ENCODE measurements at places on chromosomes 6 and 20.
A peak's percentile ranks its signal among the peaks of the same experiment; 100 is the strongest.

DNA sequence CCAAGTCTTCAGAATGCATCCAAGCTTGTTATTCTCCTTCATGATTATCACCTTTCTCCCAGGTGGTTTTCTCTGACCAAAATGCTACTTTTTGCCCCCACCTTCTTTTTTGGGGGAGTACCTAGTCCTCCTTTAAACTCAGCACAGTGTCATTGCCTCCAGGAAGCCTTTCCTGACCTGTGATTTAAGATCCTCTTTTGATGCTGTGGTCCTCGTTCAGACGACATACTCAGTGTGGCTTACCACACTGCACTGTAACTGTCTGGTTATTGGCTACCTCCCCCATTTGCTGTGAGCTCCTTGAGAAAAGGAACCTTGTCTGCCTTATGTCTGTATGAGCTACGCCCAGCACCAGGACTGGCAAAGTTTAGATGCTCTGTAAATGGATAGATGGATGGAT, 14.6 kb downstream of the SAYSD1 start:
- no peak for DNase-seq
- H3K27ac ChIP-seq: no peak overlapping the region
- no peak overlapping the region for H3K4me3 ChIP-seq
- peaks cover 17% of the 10 kb centered on the region for H3K36me3 ChIP-seq
- H3K27me3 ChIP-seq: no peaks in the 10 kb centered on the region
- no peaks in the 10 kb centered on the region for H3K4me1 ChIP-seq

DNA sequence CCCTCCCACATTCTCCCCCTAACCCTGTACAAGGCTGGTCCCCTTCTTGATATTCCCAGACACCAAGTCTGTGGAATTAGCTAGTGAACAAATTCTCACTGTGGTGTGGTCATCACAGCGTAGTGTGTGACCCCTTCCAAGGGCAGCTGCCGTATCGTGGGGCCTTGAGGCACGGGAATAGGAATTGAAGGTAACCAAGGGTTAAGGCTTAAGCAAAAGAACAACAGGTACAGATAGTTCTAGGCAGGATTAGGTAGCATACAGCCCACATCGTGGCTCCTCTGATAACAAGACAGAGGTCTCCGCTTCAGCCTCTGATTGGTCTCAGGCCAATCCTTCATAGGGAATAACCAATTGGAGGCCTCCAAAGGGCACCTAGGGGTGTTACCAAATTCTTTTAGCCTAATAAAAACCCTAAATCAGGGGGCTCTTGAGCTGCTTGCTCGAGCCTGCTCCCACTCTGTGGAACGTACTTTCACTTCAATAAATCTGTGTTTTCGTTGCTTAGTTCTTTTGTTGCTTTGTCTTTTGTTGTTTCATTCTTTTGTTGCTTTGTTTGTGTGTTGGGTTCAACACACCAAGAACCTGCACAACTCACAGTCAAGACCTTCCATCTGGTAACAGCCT, 64.7 kb downstream of the GPR6 start:
- no peak overlapping the region for H3K27ac ChIP-seq
- no peaks in the 10 kb centered on the region for H3K36me3 ChIP-seq
- DNase-seq: no peak
- no peak overlapping the region for H3K4me3 ChIP-seq
- peaks cover 4% of the 10 kb centered on the region for H3K27me3 ChIP-seq
- H3K4me1 ChIP-seq: no peaks in the 10 kb centered on the region

- DNase-seq: no peak
- H3K4me3 ChIP-seq: no peak overlapping the region
- no peaks in the 10 kb centered on the region for H3K36me3 ChIP-seq
Observed at GRCh38 chr6:37552267-37552666, 52.6 kb upstream of the CCDC167 start.

GRCh38 chr6:34154668-34155447, 9.0 kb upstream of the GRM4 start:
- H3K4me3 ChIP-seq: no peak overlapping the region
- H3K36me3 ChIP-seq: no peaks in the 10 kb centered on the region
- H3K4me1 ChIP-seq: peaks cover 4% of the 10 kb centered on the region
- H3K27me3 ChIP-seq: peaks cover 64% of the 10 kb centered on the region
- peak; percentile 60 for DNase-seq

- no peak overlapping the region for H3K4me3 ChIP-seq
- H3K4me1 ChIP-seq: no peaks in the 10 kb centered on the region
- H3K27me3 ChIP-seq: no peaks in the 10 kb centered on the region
- no peak overlapping the region for H3K27ac ChIP-seq
Observed at GRCh38 chr6:47258724-47259347, 50.9 kb downstream of the TNFRSF21 start.

DNA sequence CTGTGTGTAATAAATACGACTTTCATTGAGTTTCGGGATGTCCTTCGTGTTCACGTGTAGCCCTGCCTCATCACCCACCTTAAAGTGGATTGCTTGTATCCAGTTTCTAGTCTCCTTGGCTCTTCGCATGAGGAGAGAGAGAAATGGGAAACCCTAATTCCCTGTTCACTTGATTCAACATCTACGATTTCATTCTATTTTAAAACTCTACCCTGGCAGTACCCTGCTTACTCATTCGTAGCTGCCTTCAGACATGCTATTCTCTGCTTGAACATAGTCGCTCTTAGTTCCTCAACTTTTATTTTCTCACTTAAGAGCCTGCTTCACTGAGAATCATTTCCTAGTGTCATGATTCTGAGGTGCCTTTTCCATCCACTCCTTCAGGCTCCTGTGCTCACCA, 163.6 kb downstream of the EYA4 start:
- H3K4me1 ChIP-seq: no peaks in the 10 kb centered on the region
- H3K27ac ChIP-seq: no peak overlapping the region
- DNase-seq: no peak
- H3K36me3 ChIP-seq: no peaks in the 10 kb centered on the region

- H3K4me1 ChIP-seq: peaks cover 53% of the 10 kb centered on the region
- no peaks in the 10 kb centered on the region for H3K27me3 ChIP-seq
Observed at GRCh38 chr6:129641344-129641743, 68.6 kb downstream of the ARHGAP18 start.

DNA sequence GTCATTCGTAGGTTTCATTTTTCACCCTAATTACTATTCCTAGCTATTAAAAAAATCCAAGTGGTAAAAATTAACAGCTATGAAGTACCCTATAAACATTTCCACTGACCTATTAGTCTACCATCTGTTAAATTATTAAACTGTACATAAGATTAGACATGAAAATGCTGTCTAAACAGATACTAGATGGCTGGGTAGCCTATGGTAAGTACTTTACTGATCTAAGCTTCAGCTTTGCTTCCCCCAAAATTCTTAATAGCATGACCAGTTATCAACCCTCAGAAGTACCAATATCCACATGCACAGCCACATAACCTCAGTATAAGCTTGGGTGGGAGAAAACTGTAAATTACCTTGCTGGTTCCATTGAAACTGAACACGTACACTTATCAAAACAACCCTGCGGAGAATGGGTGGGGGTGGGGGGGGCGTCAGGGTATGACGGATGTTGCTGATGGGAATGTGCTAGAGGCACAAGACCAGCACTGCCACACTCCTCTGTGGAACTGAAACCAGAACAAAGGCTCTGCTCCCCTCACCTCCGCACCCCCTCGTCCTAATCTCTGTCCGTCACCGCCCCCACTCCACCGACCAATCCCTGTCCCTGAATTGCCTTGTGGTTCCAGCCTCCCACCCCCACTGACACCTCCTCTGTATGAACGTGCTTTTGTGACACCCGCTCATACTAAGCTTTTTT, 45.3 kb downstream of the B4GALT5 start:
- H3K4me1 ChIP-seq: peaks cover 44% of the 10 kb centered on the region
- DNase-seq: peak; percentile 30
- H3K36me3 ChIP-seq: no peaks in the 10 kb centered on the region

DNA sequence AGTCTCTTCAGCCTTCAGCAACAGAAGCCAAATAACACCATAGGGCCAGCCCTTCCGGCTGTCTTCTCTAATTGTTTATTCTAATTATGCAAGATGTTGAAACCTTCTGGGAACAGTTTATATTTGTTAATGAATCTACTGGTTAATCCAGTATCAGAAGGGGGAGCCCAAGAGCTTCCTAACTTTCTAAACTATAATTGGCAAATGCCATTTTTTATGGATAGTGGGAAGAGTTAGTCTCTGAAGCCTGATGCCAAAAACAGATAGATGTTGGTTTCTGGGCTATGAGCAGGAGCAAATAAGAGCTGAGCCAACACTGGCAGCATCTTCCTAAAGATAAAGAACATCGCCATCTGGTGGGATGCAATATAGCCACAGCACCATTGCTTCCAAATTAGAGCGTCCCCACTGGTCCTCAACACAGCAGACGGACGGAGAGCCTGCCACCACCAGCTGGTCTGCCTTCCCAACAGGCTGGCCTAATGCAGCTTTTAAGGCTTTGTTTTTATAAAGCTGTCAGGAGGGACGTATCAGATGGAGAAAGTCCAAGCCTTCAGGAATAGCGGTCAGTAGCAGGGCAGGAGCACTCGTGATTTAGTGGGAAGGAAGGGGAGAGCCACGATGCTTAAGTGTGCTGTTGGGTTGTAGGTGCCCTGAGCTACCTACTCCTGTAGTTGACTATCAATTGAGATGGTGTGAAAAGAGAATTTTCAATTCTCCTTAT, 118.8 kb downstream of the RALGAPA2 start:
- H3K27ac ChIP-seq: no peak overlapping the region
- peaks cover 37% of the 10 kb centered on the region for H3K36me3 ChIP-seq
- no peak for DNase-seq
- no peak overlapping the region for H3K4me3 ChIP-seq
- peaks cover 10% of the 10 kb centered on the region for H3K4me1 ChIP-seq
- no peaks in the 10 kb centered on the region for H3K27me3 ChIP-seq

DNA sequence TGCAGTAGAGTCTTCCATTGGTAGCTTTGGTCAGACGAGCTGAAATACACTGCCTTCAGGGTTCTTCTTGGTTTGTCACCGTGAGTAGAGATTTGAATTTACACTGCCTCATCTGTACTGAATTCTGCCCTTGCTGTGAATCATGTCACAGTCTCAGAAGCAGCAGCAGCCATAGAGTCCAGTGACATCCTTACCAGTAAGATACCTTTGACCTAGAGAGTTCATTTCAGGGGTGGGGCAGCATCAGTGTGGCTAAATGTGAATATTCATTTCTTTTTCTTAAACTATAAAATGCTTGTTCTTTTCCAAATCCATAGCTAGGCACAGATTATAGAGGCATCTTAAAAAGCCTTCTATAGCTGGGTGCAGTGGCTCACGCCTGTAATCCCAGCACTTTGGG, 150.8 kb upstream of the AKAP12 start:
- peaks cover 13% of the 10 kb centered on the region for H3K4me1 ChIP-seq
- no peak for DNase-seq
- H3K4me3 ChIP-seq: no peak overlapping the region
- H3K27me3 ChIP-seq: no peaks in the 10 kb centered on the region
- no peaks in the 10 kb centered on the region for H3K36me3 ChIP-seq

DNA sequence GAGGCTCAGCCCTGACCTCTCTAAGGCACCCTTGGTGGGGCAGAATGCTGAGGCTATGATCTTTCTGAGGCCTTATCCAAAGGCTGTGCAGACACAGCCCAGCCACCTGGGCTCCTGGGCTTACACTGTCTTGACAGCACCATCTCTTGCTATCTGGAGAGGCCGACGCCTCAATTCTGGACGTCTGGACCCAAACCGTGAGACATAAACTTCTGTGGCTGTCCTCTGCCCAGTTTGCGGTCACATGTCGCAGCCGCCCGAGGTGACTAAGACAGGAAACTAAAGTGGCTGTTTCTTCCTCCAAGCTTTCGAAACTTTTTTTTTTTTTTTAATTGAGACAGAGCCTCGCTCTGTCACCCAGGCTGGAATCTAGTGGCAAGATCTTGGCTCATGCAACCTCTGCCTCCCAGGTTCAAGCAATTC, 49.3 kb downstream of the PRR18 start:
- no peaks in the 10 kb centered on the region for H3K36me3 ChIP-seq
- H3K4me3 ChIP-seq: no peak overlapping the region
- peaks cover 1% of the 10 kb centered on the region for H3K4me1 ChIP-seq
- H3K27me3 ChIP-seq: peaks cover 29% of the 10 kb centered on the region
- no peak overlapping the region for H3K27ac ChIP-seq

- DNase-seq: peak; percentile 40
- H3K27ac ChIP-seq: peak overlapping the region; percentile 91
- peak overlapping the region; percentile 66 for H3K4me3 ChIP-seq
- no peaks in the 10 kb centered on the region for H3K27me3 ChIP-seq
Observed at GRCh38 chr20:36574366-36575135, 1.2 kb downstream of the TGIF2 start.

DNA sequence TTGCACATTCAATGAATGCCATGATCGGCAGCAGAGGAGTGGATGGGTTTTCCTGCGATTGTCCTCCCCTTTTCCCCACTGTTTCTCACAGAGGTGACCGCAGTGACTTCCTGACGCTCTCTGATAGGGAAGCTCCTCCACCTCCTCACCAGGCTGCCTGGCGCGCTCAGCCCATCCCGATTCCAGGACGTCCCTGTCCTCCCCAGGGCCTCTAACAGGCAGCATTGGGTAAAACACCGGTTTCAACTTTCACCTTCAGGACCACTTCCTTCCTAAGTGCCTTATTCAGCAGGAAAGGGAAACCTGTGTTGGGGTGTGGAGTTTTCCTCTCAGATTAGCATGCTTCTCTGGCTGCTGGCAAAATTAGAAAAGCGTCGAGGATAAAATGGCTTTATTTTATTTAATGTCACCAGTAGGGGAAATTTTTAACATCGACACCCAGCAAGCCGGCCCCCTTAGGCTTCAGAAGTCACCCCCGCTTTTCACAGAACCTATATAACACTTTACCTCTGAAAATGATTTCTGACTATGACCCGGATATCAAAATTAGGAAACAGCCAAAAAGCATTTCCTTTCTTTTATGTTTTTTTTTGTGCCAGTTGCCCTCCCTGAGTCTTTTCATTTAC, 570.4 kb upstream of the GJE1 start:
- H3K4me1 ChIP-seq: peaks cover 21% of the 10 kb centered on the region
- H3K27me3 ChIP-seq: no peaks in the 10 kb centered on the region
- H3K4me3 ChIP-seq: peak overlapping the region; percentile 49
- peak overlapping the region; percentile 70 for H3K27ac ChIP-seq
- DNase-seq: peak; percentile 49

- H3K36me3 ChIP-seq: peaks cover 80% of the 10 kb centered on the region
- H3K4me1 ChIP-seq: peaks cover 2% of the 10 kb centered on the region
- H3K4me3 ChIP-seq: no peak overlapping the region
Observed at GRCh38 chr20:49854190-49854875, 41.7 kb downstream of the SLC9A8 start.

GRCh38 chr6:118725944-118726343, 74.6 kb upstream of the CEP85L start:
- no peaks in the 10 kb centered on the region for H3K4me1 ChIP-seq
- H3K4me3 ChIP-seq: no peak overlapping the region
- no peaks in the 10 kb centered on the region for H3K36me3 ChIP-seq

DNA sequence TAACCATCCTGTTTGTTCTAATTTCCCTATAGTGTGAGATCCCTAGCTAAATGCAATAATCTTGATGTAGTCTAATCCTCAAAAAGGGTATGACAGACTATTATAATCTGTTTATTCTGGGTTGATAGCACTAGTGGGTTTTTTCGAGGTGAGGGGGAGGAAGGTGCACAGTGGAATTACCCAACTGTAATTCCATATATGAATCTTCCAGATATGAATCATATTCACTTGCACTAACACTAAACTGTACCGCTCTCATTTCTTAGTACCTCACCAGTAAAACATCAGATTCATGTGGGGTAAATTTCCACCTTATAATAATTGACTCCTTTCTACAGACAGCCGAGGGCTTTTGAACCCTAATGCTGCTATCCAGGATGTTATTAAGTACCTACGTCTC, 16.5 kb downstream of the NCOA7 start:
- no peaks in the 10 kb centered on the region for H3K36me3 ChIP-seq
- H3K4me3 ChIP-seq: no peak overlapping the region
- peaks cover 4% of the 10 kb centered on the region for H3K4me1 ChIP-seq
- no peak overlapping the region for H3K27ac ChIP-seq
- H3K27me3 ChIP-seq: no peaks in the 10 kb centered on the region

- H3K4me3 ChIP-seq: no peak overlapping the region
- H3K27ac ChIP-seq: no peak overlapping the region
- peaks cover 15% of the 10 kb centered on the region for H3K27me3 ChIP-seq
- no peaks in the 10 kb centered on the region for H3K4me1 ChIP-seq
Observed at GRCh38 chr20:44413575-44414345, 58.3 kb downstream of the HNF4A start.
